ENCODE measurements at places on chromosomes 4 and X.

- DNase-seq = no peak
Observed at GRCh38 chr4:21991050-21991449, 42.5 kb upstream of the KCNIP4 start.

GRCh38 chr4:75099321-75099720 is 166.4 kb downstream of the PARM1 start:
- no peak for DNase-seq

DNA sequence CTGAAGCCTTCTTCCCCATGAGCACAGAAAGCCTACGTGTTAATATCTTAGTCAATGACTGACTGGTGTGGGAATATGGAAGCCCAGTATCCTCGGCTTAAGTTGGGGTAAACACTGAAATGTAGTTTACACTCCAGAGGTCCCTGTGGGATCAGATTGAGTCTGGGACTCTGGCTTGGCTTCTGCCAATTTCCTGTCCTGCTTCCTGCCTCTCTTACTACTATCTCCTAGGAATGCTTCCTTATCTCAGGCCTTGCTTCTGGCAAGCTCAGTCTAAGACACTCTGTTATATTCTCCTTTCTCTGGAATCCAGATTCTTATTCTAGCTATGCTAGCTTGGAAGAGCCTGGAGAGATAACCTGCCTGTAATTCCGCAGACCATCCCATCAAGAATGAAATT is 174.0 kb upstream of the LDB2 start:
- no peak for DNase-seq

DNA sequence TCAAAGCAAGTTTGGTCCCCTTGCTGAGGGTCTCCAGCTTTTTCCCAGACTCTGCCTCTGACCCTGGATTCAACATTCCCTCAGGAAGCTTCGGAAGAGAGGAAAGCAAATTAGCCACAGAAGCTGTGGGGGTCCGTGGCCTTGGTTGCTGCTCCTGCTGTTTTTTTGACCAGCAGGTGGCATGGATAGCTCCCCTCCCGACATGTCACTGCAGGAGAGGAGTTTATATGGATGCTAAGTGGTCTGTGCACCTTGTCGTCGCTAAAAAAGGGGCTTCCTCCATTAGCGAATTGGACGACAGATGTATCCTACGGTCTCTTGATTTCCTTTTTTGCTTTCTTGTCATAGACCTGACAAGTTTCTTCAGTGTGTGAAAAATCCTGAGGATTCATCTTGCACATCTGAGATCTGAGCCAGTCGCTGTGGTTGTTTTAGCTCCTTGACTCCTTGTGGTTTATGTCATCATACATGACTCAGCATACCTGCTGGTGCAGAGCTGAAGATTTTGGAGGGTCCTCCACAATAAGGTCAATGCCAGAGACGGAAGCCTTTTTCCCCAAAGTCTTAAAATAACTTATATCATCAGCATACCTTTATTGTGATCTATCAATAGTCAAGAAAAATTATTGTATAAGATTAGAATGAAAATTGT is 70.2 kb downstream of the CD38 start:
- no peak for DNase-seq

DNA sequence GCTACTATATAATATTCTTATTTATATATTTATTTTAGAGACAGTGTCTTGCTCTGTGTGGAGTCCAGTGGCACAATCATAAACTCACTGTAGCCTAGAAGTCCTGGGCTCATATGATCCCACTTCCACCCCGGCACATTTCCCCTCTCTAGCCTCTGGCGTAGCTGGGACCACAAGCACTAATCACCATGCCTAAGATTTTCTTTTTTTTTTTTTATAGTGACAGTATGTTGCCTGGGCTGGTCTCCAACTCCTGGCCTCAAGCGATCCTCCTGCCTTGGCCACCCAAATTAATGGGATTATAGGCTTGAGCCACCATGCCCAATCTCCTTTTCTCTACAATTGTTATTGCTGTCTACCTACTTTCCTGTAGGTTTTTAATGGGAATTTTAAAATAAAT is 74.1 kb upstream of the BMP3 start:
- DNase-seq = no peak

DNA sequence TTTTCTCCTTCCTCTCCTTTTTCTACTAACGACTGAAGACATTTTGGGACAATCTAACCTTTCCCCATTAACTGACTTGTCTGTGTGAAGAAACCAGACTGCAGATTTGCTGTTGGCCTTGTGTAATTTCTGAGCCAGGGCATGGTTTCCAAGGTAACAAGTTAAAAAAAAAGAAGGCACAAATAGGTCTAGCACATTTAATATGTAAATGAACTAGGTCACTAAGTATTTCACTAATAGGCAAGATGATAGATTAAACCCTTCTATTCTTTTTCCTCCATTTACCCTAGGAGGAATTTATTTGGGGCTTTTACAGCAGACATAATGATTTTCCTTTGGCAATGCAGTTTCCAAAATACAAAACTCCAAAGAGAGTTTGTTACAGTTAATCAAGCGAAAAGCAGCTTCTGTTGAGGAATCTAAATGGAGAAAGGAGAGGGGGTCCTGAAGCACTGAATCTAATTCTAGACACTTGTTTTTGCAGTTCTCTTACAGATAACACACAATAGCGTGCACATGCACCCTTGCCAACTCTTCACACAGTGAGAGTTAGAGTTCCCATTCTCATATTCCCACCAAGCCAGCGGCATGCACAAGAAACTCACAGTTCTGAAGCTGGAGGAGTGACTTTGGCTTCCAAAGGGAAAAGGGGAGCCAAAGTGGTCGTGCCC is 72.0 kb downstream of the TSPAN5 start:
- no peak for DNase-seq

DNA sequence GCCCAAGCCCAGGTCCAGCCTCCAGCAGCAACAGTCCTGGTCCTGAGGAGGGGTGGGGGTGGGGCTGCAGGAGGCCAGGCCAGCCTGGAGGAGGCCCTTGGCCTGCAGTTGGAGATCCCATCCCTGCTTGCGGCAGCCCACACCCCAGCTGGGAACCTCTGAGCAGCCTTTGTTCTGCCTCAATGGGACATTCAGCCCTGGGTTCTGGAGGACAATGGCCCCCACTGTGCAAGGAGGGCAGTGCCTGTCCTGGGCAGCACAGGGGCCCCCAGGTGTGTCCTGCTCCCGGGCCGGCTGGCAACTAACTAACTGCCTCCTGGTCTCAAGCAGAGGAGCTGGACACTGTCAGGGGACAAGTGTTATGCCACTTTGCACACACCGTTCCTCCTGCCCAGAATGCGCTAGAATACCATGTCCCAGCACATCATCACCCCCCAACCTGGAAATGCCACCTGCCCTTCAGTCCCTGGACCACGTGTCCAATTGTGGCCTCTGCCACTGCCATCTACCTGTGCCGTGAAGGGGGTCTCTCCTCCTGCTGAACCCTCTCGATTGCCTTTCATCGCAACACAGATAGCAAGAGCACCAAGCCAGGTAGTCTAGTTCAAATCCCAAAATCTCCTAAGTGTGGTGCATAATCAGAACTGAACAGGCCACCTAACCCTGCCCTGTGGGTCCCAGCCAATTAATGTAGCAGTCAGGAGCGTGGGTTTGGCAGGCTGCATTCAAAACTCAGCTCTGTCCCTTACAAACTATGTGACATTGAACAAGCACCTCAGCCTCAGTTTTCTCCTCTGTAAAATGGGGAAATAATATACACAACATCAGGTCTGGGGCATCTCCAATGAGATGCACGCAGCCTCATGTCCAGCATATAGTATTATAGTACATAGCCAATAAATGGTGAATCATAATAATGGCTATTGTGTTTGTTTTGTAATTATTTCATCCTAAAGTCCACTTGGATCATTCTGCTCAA is 8.8 kb downstream of the PPP2R2C start:
- DNase-seq = no peak

DNA sequence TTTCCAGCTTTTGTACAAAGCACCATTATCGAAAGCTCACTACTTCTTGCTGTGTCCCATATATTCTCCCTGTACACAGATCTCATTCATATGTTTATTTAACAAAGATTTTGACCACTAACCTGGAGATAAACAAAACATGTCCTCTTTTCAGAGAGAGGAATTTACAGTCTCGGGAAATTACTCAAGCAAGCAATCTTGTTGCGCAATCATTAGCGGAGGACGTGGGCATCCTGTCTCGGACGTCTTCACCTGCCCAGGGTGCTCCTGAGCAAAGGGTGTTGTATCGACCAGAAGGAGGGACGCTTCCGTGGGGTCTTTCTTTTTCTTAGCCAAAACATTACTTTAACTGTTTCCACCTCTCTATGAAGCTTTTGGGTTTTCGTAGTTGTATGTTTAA is 66.5 kb upstream of the CLCN4 start:
- DNase-seq = no peak

Data from stimulated activated CD8-positive, alpha-beta memory T cell treated with anti-CD3 and anti-CD28 coated beads, Interleukin-2, amount 100 ng/mL, for 48 hours (primary cell).